K562 (cell line): ENCODE measurements at places on chromosomes 1 and 21.

- DNase-seq: no peak
Observed at GRCh38 chr1:204809488-204809887, 61.2 kb upstream of the NFASC start.

- DNase-seq: no peak
Observed at GRCh38 chr1:48552420-48552819, 80.4 kb upstream of the SPATA6 start.

- no peak for DNase-seq
Observed at GRCh38 chr1:68359045-68359444, 90.7 kb downstream of the RPE65 start.

- no peak for DNase-seq
Observed at GRCh38 chr1:10911490-10912166, 100.8 kb upstream of the TARDBP start.

GRCh38 chr1:229191066-229191674 lies 79.7 kb upstream of the RAB4A start:
- no peak for DNase-seq

GRCh38 chr1:53644496-53644895 lies 94.5 kb downstream of the GLIS1 start:
- DNase-seq: no peak

DNA sequence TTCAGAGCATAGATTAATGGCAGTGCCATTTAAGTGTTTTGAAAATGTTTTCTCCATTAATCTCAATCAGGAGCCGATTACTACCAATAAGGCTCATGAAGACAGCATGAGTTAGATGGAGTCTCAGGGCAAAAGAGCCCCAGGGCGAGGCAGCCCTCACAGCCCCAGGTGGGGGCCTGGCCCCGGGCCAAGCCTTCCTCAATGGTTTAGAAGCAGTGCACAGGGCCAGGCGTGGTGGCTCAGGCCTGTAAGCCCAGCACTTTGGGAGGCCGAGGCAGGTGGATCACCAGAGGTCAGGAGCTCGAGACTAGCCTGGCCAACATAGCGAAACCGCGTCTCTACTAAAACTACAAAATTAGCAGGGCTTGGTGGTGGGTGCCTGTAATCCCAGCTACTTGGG lies 348.1 kb upstream of the VAMP3 start:
- DNase-seq: no peak

DNA sequence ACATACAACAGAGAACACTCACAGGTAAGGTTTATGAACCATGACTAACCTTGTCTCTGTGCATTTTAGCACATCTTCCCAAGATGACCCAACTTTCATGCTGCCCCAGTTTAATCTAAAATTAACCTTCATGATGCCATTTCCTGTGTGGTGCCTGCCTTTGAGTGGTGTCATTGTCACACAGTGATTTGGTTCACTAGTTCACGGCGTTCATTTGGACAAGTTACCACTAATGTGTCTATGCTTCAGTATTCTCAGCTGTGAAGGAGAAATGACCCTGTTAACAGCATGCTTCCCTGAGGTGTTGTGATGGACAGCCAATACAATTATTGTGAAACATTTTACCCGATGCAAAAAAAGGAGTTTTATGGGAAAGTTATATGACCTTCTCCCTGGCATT lies 693.1 kb downstream of the RWDD3 start:
- DNase-seq: no peak

DNA sequence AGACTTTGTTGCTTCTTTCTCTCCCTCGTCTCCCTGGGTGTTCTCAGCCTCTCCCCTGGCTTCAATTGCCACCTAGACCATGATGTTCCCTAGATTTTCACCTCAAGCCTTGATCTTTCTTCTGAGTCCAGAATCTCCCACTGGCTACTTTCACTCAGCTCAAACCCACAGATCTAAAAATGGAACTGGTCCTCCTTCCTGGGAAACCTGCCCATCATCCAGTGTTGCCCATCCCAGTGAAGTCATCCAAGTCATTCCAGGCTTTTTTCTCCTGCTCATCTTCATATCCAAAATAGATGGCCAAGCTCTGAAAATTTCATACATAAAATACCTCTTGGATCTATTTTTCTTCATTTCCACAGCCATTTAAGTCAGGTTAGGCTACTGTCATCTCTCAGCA lies 347.4 kb downstream of the KCNH1 start:
- no peak for DNase-seq

DNA sequence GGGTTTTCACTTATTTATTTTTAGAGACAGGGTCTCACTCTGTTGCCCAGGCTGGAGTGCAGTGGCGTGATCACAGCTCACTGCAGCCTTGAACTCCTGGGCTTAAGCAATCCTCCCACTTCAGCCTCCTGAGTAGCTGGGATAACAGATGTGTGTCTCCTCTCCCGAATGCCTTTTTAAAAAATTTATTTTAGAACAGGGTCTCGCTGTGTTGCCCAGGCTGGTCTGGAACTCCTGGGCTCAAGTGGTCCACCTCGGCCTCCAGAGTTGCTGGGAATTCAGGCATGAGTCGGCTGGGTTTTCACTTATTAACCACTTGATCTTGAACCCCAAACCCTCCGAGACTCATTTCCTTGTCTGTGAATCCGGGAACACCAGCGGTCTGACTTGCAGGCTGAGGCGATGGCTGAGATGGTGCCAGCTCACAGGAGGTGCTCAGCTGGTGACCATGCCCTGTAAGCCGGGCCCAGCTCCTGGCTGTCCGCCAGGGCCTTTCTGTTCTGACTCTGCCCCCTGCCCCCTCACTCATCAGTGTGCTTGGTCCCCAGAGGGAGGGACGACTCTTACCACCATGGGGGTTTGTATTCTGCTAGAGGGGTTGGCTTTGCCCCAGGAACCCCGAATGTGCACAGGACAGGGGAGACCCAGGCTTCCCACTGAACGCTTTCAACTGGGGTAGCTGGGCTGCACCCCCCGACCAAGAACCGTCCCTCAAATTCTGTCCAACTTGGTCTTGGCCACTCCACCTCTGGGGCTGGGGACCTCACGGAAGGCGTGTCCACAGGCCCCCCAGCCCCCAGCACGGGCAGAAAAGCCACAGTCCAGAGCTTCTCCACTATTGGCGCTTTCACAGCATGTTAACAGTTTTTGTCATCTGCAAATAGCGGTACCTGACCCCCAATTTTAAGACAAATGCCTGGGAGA lies 22.5 kb downstream of the MMEL1 start:
- DNase-seq: no peak

- no peak for DNase-seq
Observed at GRCh38 chr1:46537651-46538050, 13.8 kb downstream of the KNCN start.

DNA sequence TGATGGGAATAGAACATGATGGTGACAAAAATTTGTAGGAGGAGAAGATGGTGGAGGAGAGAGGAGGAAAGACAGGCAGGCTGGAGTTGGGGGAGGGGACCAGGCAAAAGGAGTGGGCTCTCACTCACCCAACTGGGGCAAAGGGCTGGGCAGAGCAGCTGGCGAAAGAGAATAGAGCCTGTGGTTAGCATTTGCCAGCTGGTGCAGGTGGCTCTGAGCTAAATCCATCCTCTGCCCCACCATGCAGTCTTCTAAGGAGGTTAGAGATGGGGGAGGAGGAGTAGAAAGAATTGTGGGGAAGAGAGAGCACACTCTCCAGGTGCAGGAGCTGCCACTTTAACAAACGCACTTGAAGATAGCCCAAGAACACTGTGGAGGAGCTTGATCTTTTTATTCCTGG lies 27.6 kb upstream of the SLAMF1 start:
- no peak for DNase-seq

GRCh38 chr1:157047062-157047410 lies 1.5 kb upstream of the ARHGEF11 start:
- no peak for DNase-seq

DNA sequence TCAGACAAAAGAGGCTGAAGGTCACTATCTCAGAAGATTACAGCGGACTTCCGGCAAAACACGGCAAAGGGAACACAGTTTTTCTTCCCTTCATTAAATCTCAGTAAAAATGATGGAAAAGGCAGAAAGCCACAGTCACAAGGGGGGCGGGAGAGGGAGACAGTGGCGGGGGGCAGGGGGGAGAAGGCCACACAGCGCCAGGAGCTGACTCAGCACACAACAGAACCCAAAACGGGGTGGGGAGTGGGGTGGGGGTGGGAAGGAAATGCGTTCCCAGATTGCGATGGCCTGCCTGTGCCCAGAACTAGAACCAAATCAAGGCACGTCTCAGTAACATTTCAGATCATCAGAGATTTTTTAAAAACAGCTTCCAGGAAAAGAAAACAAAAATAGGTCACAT lies 13.4 kb downstream of the CFAP74 start:
- no peak for DNase-seq

- DNase-seq: no peak
Observed at GRCh38 chr1:8427493-8427892, 109.6 kb downstream of the SLC45A1 start.

DNA sequence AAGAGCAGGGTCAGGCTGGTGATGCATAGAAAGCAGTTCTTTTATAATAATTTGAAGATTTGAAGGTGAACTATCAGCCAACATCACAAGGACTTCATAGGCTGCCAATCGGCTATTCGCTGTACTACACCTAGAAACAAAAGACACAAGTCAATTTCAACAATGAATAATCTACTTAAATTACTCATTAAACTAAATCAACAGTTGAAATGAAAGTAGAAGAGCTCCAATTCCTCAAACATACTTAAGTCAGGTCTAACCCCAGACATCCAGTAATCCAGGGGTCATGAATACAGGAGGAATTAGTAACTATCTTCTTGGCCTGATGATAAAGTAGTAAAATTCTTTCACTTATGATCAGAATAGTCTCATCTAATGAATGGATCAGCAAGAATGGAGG lies 64.5 kb downstream of the PCSK9 start:
- DNase-seq: no peak
